ENCODE measurements at places on chromosomes 16 and 17.

DNA sequence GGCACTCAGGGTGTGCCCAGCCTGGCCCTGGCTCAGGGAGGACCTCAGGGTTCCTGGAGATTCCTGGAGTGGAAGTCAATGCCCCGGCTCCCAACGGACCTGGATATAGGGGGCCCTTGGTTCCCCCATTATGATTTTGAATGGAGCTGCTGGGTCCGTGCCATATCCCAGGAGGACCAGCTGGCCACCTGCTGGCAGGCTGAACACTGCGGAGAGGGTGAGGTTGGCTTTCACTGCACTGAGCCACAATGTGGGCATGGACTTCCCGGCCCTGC lies 23.6 kb downstream of the USP6 start:
- no peak for ATAC-seq

DNA sequence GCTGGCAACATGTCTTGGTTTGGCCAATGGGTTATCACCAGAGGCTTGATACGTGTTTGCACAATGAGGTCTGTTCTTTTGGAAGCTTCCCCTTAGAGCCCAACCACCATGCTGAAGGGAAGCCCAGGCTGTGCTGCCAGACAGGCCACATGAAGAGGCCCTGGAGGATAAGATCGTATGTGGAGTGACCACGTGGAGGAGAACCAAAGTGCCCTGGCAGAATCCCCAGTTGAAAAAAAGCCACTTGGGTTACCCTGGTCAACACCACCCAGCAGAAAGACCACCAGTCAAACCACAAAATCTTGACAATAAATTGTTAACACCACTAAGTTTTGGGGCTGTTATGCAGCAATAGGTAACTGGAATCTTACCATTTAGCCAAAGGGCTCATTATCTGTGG lies 7.0 kb upstream of the ADAT1 start:
- ATAC-seq, result no peak

DNA sequence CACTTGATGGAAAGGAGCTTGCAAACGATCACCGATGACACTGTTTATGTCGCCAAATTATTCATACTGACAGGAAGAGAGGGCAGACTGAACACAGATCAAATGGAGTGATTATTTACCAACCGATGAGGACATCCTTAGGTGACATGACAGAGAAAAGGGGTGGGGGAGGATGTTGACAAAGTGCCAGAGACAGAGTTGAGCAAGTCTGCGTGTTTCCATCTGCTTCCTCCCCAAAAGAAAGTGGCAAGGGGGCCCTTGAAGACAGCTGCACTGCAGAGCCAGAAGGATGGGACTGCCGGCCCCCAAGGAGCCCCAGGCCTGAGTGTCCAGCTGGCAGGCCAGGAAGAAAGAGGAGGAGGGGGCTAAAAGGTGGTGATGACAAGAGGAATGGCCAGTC lies 191.0 kb upstream of the RPL38 start:
- no peak for ATAC-seq

- no peak for ATAC-seq
These were observed 10.5 kb downstream of the SREBF1 start for GRCh38 chr17:17826342-17826713.

- ATAC-seq, result no peak
These were observed 775 bp downstream of the PRPSAP2 start for GRCh38 chr17:18858567-18859245.

DNA sequence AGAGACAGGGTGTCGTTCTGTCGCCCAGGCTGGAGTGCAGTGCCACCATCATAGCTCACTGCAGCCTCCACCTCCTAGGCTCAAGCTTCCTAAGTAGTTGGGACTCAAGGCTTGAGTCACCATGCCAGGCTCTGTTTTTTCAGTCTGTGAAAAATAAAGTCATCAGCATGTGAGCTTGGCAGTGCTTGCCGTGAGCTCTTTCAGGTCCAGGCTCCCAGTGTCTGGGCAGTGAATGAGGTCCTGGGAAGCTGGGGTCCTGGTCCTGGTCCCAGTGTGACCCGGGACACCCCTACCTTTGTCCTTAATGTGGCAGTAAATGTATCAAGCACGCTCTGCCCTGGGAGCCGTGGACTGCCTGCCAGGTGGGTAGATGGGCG lies 22.9 kb upstream of the RPL13 start:
- no peak for ATAC-seq

- ATAC-seq, result no peak
These were observed 95.2 kb upstream of the AXIN2 start for GRCh38 chr17:65656390-65657250.

DNA sequence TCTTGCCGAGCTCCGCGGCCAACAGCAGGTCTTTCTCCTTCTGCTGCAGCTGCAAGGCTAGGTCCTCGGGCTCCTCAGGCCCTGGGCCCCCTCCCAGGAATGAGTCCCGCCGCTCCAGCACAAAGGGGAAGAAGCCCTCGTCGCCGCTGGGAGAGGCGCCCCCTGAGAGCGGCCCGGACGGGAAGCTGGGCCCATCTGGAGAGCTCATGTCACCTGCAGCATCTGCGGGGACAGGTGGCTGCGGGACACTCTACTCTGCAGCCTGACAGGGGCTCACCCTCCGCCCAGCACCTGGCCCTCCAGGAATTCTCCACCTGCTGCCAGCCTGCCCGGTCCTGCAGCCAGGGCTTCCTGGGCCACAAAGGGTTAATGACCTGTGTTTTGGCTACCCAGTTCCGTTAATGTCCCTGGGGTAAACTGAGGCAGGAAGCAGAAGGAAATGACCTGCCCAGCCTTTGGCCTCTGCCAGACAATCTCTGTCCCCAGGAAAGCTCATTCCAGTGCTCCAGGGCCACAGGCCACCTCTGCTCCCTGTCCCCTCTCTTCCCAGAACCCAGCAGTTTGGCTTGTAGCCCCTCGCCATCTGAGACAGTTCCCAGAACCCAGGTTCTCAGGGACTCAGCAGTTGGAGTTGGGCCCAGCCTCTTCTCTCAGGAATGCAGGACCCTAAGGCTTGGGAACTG lies 1.3 kb downstream of the BICDL2 start:
- no peak for ATAC-seq

DNA sequence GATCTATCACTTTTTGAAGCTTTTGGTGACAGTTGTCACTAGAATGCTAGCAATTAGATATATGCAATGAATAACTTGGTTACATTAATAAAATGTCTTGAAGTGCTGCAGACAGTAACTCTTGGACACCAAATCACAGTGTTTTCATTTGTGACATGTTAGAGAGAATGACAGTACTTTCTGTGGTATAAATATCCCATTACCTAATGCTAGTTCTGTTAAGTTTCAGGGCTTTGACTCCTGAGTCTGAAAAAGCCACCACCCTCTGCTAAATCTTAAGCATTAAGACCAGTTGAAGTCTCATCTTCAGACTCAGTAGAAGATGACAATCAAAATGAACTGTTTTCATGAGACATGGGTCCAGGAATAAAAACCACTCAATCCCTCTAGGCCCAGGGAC lies 10.6 kb upstream of the CPHXL2 start:
- no peak for ATAC-seq

- ATAC-seq, result no peak
These were observed 173.1 kb downstream of the PARN start for GRCh38 chr16:14456793-14457481.

DNA sequence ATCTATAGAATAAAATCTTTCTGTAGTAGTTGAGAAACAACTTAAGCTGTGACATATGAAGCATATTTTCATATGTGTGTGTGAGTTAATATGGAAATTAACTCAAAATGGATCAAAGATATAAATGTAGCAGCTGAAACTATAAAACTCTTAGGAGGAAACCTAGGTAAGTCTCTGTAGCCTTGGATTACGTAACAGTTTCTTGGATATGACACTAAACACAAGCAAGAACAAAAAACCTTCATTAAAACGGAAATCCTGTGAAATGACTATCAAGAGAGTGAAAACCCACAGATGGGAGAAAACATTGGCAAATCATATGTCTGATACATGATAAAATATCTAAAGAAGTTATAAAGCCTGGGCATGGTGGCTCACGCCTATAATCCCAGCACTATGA lies 104.4 kb downstream of the VPS53 start:
- ATAC-seq, result no peak

DNA sequence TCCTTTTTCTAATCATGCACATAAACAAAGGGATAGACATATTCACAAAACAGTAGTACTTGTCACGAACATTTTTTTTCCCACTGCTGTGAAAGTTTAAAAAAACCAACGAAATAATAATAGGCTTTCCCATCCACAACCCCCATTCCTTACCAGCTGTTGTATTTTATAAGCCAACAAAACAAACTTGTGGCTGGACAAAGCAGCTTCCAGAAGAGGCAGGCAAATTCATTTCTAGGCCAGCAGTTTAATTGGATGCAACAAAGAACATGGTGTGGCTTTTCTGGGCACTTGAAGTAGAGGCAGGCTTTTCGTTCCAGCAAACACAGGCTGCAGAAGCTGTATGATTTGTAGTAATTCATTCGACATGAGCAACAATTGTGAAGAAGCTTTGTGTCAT lies 56.0 kb upstream of the FAM20A start:
- ATAC-seq, result peak; percentile 28

- ATAC-seq, result no peak
These were observed 22.3 kb upstream of the MPRIP start for GRCh38 chr17:17019891-17020456.

DNA sequence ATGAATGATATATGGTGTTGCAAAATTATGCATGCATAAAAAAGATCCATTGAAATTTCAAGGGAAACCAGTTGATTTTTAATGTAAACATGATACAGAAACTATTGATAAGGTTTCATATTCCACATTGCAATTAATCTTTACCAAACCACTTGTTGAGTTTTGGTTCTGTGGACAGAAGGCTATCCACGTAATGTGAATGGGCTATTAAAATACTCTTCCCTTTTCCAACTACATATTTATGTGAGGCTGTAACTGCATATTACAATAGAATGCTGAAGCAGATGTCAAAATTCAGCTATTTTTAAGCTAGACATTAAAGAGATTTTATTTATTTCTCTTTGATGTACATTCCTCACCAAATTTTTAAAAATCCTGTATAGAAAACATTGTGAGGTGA lies 33.7 kb upstream of the VPS4A start:
- no peak for ATAC-seq

DNA sequence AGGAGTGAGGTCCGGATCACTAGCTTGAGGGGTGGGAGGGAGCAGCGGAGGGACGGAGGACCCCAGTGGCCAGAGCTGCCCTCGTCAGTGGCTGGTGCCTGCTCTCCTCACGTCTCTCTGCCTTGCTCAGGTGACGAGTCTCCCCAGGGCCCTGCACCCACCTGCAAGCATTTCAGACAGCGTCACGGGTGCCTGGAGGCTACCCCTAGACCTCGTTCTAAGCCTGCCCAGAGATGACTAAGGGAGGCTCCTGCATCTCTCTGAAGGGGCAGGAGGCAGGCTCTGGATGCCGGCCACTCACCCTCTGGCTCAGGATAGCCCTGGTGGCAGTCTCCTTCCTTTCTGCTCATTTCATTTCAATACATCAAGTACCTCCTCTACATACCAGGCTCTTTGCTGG lies 68.8 kb downstream of the MRC2 start:
- no peak for ATAC-seq

DNA sequence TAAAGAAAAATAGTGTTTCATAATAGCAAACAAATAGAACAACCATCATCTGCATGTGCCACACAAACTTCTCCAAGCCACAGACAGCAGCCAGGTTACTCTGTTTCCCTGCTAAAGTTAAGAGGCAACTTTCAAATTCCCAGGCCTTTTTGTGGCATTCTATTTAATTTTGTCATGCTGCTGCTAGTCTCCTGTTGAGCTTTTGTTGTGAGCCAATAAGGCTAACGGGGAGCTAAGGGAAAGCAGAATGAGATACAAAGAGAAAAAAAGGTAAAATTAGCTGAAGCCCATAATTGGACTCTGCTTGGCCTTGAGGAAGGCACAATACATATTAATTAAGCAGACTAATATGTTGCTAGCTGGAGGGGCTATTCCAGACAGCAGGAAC lies 74.7 kb upstream of the GNAO1 start:
- ATAC-seq, result no peak

DNA sequence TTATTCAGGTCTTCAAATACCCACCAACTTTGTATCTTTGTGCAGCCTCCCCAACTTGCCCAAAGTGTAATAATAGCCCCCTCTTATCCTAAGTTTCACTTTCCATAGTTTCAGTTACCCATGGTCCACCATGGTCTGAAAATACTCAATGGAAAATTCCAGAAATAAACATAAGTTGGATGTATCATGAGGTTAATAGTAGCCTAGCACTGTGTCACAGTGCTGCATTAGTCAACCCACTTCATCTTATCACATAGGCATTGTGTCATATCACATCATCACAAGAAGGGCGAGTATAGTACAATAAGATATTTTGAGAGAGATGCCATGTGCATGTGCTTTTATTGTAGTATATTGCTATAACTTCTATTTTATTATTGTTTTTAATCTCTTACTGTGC lies 21.9 kb downstream of the OMG start:
- no peak for ATAC-seq

DNA sequence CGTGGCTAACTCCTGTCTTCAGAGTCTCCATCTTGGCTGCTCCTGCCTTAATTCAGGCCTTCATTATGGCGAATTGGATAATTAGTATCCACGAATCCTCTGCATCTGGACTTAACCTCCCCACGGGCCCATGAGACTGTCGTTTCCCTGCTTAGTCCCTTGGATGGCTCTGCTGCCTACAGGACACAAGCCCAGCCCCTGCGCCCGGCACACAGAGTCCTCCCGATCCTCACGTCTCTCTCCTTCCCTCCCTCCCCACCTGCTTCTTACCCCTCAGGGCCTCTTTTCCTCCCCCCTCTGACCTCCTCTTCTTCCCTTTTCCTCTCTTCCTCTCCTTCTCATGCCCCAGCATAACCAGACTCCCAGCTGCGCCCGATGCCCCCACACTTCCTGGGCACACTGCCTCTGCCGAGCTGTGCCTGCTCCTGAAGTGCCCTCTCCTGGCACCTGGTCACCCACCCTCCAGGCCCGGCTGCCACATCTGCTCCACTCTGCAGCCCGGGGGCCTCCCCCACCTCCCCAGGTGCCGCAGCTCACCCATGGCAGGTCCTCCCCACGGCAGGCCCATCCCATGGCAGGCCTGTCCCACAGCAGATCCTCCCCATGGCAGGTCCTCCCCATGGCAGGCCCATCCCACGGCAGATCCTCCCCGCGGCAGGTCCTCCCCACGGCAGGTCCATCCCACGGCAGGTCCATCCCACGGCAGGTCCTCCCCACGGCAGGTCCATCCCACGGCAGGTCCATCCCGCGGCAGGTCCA lies 45.9 kb downstream of the RPH3AL start:
- ATAC-seq, result no peak

DNA sequence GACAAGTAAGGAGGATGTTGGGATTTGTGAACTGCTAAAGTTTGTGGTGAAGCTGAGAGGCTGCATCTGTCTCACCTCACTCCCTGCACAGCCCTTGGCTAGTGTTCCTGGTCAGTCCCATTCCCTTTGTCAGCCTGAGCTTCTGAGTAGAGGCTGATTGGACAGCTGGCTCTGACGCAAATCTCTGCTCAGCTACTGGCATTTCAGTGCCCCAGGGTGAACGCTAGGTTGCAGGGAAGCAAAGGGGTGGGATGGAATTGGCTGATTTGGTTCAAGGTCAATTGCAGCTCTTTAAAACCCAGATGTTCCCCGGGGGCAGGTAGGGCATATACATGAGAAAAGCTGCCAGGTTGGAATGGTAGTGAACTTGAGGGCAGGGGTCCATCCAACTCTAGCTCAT lies 23.1 kb upstream of the CNOT1 start:
- peak; percentile 96 for ATAC-seq

- ATAC-seq, result no peak
These were observed 105.3 kb upstream of the SMURF2 start for GRCh38 chr17:64767269-64767997.

- ATAC-seq, result no peak
These were observed 67.2 kb upstream of the CLEC3A start for GRCh38 chr16:77955127-77955526.

- peak; percentile 66 for ATAC-seq
These were observed at the start of gene TRPV2 for GRCh38 chr17:16415031-16415924. Gene TRPV2, plus strand, starts transcription at chr17:16415571. Its CDS starts 2,098 bp downstream, at chr17:16417669.

Data from motor neuron (in vitro differentiated cells).